Fibroblast of villous mesenchyme (primary cell): ENCODE measurements at places on chromosomes 6 and 20. TPM values are rescaled to one million over a fixed set of nuclear protein-coding genes. Genes with fewer than 3 reads are reported as not detected.

Gene SLC32A1
- total RNA-seq = not detected in 2 replicates

Gene MDN1
- total RNA-seq = 19.0 and 27.2 TPM in 2 replicates

Gene GMPR
- total RNA-seq = 4.7 and 7.1 TPM in 2 replicates

Gene NOX3
- not detected in 2 replicates for total RNA-seq

Gene CLPSL2
- not detected in 2 replicates for total RNA-seq

Gene MYLIP
- 21.9 and 31.5 TPM in 2 replicates for total RNA-seq

Gene NUS1
- 20.3 and 26.8 TPM in 2 replicates for total RNA-seq

Gene MICA
- 45.3 and 54.8 TPM in 2 replicates for total RNA-seq

Gene PRICKLE4
- 0.64 and 0.86 TPM in 2 replicates for total RNA-seq

Gene GJA10
- not detected in 2 replicates for total RNA-seq

Gene YTHDF1
- total RNA-seq = 24.8 and 30.7 TPM in 2 replicates
